ENCODE measurements at places on chromosomes 1 and 21. TPM values are rescaled to one million over a fixed set of nuclear protein-coding genes. Genes with fewer than 3 reads are reported as not detected.

DNA sequence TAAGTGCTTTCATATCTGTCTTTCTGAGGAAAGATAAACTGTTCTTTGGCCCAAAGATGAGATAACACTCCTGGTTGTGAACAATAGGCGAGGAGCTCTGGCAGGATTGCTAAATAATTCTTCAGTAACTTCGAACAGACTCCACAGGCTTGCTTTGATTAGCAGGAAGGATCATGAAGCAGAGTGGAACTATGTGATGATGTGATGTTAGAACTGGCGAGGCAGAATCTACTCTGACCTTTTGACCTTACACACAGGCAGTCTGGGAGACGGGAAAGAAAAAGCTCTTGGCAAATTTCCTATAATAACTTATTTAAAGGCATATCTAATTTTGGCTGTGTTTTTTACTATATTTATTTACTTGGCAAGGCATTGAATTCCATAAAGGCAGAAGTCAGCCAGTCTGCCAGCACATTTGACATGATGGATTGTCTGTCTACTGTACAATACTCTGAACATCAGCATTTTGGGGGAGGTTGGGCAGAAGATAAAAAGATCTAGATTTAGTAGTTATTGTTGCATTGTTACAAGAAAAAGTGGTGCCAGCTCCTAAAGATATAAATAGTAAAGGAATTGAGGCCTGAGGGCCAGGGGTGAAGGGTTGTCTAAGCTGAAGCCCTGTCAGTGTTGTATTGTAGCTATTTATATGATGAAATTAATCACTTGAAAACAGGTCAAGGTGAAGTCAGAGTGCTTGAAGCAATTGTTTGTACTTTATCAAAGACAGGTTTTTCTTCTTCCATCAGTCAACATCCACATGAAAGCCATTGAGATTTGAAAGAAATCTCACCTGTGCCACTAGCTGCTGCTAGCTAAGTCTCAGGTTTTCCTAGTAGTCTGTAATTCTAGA, 708.8 kb downstream of the LTN1 start:
- DNase-seq = peak; percentile 93

- DNase-seq = no peak
These were observed 73.3 kb upstream of the KLHDC7A start for GRCh38 chr1:18407166-18408045.

The FBXO2 gene
- total RNA-seq = 1.1 TPM

DNA sequence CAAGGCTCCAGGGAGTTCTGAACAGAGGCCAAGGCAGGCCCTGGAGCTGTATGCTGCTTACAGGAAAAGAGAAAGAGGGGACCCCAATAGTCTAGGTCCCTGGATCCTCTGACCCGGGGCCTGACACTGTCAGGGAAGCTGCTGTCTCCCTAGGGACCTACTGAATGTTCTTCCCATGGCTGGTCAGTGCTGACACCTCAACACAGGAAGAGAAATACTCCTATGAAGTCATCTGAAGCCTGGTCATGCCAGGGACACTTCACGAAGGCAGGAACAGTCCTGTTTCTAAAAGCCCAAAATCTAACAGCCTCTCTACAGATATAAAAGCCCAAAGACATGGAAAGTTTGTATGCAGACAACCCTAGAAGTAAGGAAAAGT, 1.7 kb upstream of the LAD1 start:
- no peak for DNase-seq

The NDUFV3 gene
- total RNA-seq = 43.7 TPM

DNA sequence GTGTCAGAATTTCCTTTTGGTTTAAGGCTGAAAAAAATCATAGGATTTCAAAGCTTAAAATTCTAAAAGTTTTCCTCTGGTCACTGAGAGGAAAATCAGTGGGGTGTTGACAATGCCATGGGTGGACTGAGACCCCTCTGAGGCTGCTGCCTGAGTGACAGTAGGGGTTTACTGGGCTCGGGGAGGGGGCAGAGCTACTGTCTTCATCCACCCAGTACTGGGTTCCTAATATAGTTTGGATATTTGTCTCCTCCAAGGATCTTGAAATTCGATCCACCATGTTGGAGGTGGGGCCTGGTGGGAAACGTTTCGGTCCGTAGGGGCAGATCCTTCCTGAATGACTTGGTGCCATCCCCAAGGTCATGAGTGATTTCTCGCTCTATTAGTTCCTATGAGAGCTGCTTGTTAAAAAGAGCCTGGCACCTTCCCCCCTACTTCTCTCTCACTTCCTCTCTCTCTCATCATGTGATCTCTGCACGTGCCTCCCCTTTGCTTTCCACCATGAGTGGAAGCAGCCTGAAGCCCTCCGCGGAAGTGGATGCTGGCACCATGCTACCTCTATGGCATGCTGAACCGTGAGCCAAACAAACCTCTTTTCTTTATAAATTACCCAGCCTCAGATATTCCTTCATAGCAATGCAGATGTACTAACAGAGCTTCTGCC, 72.3 kb downstream of the MAP10 start:
- no peak for DNase-seq

- DNase-seq = no peak
These were observed 11.5 kb downstream of the HIPK1 start for GRCh38 chr1:113940365-113941244.

GRCh38 chr1:172380441-172381244, 39.8 kb upstream of the C1orf105 start:
- DNase-seq = no peak

DNA sequence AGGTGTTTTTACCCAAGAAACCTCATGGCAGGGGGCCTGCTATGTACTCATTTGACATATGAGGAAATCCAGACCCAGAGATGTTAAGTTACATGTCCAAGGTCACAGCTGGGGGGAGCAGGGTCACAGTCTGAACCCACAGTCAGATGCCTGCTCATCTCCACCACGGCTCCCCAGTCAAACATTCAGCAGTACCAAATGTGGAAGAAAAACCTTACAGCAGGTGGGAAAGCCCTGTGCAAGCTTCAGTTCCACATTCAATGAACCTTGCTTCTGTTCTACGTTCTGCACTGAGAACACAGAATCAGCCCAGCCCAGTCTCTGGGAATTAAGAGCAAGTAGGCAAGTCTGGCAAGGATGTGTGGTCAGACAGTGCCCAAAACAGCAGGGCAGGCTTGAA, 35.2 kb downstream of the LRP8 start:
- no peak for DNase-seq

DNA sequence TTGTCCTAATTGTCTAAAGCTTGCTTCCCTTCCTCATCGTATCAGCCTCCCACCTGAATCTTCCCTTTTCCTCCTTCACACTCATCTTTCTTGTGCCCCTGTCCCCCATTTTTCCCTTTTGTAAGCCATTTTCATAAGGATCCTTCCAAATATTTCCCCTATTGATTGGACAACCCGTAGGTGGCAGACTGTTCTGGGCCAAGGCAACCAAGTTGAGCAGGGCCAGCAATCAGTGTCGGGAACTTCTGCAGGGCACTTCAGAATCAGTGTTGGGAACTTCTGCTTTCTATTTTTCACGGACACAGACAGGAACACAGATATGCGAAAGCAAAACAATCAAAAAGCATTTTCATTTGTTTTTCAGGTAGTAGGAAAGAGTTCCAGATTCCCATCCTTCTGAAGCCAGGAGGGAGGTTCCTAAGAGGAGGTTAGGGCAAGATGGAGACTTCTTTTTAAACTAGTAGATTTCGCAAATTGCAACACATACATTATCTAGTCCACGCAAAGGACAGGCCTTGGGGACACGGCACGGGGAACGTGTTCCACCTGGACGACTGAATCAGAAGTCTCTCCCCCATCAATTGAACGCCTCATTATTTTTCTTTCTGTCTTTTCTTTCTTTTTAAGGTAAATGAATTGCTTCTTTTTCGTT, 691 bp upstream of the MPZL1 start:
- DNase-seq = no peak

- DNase-seq = no peak
These were observed 18.1 kb upstream of the NBPF1 start for GRCh38 chr1:16631248-16632043.

GRCh38 chr1:226987623-226988333, 47.7 kb downstream of the COQ8A start:
- no peak for DNase-seq

DNA sequence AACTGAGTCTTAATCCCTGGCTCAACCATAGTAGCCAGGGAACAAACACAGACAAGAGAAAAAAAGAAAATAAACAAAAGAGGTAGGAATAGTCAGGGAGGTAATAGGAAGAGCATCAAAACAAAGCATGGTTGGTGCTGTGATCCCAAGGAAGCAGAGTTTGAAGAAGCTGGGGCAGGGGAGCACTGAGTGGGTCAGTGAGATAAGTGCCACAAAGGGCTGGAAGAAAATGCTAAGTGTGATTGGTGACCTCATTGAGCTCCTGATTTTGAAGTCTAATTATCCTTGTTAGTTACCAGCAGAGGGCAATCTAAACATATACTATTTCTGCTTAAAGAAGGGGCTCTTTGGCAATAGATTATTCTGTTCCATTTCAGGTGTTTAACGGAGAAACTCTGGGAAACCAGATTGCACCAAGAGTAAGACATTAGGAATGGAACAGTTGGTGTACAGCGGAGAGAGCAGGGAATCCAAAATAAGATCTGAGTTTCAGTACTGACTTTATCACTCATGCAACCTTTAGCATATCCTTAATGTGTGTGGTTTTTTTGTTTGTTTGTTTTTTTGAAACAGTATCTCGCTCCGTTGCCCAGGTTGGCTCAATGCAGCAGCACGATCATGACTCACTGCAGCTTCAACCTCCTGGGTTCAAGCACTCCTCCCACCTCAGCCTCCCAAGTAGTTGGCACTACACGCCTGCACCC, 30.7 kb upstream of the KIAA1614 start:
- DNase-seq = peak; percentile 8

The FCRL6 gene
- not detected for total RNA-seq

The RPE65 gene
- total RNA-seq = not detected

DNA sequence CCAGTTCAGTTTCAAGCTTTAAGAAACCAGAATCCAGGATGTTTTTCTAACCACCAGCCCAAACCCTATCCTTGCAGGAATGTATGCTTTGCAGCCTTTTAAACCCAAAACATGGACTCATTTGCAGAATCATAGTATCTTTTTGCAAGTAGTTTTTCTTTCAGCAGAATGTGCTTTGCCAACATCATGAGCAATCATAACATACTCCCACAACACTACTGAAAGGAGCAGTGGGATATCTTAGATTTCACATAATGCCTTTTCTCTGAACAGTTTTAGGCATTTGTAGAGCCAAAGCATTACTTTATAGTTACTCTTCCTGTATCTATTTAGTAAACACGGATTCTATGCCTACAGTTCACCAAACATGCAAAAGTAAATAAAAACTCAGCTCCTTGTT, 10.0 kb upstream of the SH2D2A start:
- DNase-seq = no peak

DNA sequence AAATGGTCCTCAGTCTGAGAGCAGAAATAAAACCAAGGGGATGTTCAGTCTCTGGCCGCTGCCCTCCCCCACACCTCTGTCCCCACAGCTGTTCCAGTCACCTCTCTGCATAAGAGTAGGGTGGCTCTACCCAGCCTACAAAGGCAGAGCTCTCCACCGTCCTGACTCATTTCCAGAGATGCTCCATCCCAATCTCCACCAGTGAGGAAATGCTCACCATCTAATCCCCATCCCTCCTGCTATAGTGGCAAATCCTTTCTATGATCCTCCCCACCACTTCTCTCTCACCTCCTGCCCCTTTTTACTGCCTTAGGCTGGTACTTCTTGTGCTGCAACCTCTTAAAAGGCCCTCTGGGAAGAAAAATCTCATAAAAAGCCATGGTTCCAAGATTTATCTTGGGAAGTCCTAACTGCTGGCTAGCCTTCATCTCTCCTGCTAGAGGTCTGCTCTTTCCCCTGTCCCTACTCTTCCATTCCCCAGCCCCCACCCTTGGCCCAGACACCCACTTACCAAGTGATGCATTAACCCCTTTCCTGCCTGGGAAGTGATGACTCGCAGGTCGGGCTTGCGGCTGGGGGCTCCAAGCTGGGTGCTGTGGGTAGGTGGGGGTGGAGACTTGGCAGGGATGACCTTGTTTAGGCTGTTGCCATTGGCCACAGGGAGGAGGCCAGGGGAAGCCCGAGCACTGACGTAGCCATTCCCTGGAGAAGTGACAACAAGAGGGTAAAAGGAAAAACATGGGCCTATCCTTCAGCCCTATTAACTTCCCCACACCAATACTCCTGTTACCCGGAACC, 23.9 kb downstream of the MEF2D start:
- no peak for DNase-seq

DNA sequence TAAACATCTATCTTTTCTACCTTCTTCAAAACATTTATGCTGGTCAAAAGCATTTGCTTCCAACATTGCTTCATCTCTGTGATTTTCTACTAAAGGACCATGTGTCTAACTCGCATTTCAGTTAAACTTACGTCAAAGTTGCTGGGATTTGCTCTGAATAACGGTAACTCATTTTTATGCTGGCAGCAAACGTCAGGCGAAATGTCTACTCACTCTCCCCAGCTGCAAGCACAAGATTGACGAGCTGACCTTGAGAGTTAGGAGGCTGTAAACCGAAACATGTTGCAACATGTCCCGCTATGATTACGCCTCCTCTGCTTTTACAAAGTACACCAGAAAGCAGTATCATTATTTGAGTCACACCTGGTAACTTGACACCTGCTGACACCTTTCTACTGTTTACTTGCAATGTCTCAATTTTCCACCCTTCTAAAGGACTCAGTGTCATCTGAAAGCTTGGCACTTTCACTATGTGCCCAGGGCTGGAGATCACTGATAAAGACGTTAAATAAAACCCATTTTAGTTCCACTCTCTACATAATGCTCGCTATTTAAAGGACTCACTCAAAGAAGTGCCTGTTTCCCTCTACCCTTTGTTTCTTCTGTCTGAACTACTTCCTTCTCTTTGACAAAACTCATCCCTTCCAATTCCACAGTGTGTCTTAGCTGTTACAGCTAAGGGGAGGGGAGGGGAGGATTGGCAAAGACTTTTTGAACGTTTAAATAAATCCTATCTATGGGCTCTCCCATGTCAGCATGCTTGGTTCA, 111.9 kb downstream of the PTPN14 start:
- DNase-seq = no peak

The CSF1 gene
- 26.7 TPM for total RNA-seq

The PLA2G5 gene
- 0.07 TPM for total RNA-seq

DNA sequence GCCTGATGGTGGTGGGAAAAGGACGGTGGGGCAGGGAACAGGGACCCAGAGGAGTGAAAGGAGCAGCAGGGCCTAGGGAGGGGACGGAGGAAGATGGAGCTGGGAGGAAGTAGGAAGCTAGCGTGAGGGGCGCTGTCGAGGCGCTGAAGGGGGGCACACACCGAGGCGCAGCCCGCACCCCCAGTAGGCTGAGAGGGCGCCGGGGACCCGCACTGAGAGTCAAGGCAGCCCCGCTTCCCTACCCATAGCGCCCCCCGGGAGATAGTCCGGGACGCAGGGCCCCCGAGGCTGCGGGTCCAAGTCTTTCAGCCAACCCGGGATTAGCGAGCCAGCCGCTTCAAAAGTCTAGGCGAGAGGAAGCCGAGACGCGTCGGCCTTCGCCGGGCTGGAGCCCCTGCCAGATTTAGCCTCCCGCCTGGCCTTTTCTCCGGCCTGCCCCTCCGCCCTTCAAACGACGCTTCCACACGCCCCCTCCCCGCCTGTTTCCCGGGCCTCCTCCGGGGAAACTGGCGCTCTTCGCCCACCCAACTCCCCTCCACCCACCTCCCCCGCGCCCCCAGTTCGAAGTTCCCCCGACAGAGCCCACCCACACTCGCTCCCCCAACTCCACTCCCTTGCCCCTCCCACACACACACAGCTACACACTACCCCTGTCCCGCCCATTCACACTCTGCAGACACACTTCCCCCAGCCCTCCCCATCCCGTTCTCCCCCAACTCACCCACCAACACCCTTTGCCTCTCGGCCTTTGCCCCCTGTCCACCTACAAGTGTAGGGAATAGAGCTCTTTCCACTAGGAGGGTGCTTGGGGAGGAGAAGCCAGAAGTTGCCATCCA, 7.8 kb upstream of the PROX1 start:
- no peak for DNase-seq

The MNDA gene
- total RNA-seq = not detected

The SLC44A3 gene
- 1.2 TPM for total RNA-seq

The SLC45A1 gene
- total RNA-seq = 0.78 TPM

Data from pulmonary artery endothelial cell (primary cell).